ENCODE measurements at places on chromosomes 6 and 20.

DNA sequence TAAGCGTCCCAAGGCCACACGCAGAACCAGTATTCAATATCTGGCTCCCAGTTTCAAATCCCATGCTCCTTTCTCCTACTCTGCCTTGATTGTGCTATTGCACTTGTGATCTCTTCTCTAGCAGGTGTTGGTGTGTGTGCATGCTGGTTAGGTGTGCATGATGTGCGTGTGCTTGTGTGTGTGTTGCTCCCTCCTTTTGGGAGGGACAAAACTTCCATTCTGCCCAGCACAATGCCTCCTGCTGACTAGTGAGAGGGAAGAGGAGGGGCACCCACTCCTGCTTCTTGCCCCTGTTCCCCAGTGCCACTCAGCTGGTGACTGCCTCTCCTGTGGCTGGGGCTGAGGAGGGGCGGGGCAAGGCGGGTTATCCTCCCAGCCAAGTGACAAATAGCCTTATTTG is 19.7 kb downstream of the CD40 start:
- no peak for DNase-seq

GRCh38 chr20:3658716-3659491 is 4.3 kb downstream of the GFRA4 start:
- no peak for DNase-seq

GRCh38 chr6:41750374-41750773 is 3.2 kb upstream of the PGC start:
- no peak for DNase-seq

DNA sequence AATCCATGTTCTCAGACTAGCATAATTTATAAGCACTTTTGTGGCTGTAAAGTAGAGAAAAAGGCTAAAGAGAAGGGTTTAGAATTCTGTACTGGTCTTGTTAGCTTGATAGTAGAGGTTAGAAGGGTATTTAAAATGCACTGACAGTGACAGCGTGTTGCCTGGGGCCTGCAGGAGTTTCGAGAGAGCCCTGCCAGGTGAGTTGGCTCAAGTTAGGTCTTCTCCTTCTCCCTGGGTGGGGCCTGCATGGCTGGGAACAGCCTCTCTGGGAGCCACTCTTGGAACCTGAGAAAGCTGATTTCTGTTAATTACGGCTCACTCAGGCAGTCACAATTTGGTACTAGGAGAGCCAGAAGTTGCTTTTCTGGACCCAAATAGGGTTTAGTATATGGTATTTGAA is 103.7 kb downstream of the ARID1B start:
- no peak for DNase-seq

DNA sequence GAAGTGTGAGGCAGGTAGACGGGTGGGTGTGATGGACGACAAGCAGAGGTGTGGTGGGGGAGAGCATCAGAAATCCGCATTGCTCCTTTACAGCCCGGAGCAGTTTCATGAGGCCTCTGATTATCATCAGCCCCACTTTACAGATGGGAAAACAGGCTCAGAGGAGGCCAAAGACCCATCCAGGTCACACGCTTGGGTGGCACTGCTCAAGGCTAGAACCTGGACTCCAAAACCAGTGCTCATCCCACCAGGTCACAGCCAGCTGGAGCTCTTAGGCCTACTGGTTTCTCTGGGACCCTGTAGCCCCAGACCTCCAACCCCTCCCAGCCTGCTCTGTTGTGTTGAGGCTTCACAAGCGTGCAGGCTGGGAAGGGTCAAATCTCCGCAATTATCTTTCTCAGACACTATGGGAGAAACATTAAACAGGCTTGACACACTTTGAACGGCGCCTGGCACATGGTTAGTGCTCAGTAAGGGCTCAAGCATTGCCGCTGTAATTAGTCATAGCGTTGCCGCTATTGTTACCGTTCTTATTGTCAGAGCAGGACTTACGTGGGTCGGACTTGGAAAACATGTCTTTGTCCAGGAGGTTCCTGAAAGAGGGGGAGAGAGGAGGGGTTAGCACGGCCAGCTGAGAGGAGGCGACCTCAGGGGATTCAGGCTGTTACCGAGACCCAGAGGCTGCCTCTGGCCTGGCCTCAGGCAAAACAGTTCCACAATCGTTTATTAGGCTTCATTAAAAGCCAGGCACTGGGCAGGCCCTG is 16.6 kb downstream of the CPNE5 start:
- no peak for DNase-seq

GRCh38 chr6:42407379-42407778 is 44.3 kb downstream of the TRERF1 start:
- DNase-seq = no peak

- no peak for DNase-seq
These were observed 902 bp downstream of the ZNF337 start for GRCh38 chr20:25695532-25696370.

GRCh38 chr6:28137505-28137981 is 4.1 kb upstream of the ZKSCAN8 start:
- no peak for DNase-seq

DNA sequence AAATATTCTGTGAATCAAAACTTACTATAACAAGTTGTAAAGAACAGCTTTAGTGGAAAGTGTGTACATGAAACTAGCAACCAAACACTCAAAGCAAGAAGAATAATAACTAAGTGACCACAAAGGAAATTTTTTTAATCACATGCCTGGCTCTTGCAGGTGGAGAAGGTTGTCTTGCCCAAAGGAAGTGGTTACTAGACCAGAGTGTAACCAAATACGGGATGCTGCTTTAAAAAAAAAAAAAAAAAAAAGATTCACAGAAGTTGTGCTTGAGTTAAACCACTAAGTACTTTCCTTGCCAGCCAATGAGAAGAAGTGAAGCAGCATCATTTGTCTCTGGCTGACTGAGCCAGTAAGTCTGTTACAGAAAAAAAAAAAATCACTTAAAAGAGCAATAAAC is 19.1 kb upstream of the HLA-DQB1 start:
- no peak for DNase-seq

DNA sequence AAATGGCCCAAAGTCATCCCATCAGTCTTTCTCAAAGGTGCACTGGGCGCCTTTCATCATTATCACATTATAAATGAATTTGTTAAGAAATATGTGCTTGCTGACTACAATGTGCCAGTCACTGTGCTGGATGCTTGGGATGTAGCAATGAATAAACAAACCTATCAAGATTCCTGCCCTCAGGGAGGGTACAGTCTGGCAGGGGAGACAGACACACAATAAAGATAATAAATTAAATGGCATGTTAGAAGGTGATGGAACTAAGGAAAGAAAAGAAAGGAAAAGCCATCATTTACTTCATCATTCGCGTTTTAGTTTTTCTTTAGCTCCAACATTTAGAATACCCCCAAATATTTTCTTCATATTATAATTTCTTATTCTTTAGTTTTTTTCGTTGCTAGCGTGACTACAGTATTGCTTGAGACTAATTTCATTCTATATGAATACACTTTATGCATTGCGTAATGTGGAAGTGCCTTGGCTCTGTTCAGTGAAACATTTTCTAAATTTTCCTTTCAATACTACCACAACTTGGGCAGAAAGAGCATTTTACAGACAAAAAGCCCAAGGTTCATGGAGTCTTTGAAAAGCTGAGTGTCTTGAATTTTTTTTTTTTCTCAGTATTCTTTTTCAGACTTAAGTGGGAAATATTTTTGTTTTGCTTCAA is 48.7 kb upstream of the CITED2 start:
- DNase-seq = no peak

Data from C1 segment of cervical spinal cord (tissue), 14 donors.